ENCODE measurements at places on chromosomes 2 and 18.
A peak's percentile ranks its signal among the peaks of the same experiment; 100 is the strongest.

DNA sequence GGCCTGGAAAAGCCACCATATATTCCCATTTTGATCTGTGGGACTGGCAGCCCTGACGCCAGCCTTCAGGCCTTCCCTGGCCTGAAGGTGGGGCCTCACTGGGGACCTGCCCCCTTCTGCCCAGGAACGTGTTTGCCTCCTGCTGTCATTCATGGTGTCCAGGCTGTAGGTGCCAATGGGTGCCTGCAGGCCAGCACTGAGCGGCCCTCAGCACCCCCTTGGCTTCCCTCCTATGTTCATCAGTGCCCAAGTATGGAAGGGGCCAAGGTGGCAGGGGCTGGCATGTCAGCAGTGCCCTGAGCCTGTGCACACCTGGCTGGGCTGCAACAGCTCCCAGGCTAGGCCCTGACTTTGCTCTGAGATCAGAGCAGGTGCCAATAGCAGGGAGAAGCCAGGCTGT is 800.3 kb upstream of the RAB6C start:
- DNase-seq, result no peak

DNA sequence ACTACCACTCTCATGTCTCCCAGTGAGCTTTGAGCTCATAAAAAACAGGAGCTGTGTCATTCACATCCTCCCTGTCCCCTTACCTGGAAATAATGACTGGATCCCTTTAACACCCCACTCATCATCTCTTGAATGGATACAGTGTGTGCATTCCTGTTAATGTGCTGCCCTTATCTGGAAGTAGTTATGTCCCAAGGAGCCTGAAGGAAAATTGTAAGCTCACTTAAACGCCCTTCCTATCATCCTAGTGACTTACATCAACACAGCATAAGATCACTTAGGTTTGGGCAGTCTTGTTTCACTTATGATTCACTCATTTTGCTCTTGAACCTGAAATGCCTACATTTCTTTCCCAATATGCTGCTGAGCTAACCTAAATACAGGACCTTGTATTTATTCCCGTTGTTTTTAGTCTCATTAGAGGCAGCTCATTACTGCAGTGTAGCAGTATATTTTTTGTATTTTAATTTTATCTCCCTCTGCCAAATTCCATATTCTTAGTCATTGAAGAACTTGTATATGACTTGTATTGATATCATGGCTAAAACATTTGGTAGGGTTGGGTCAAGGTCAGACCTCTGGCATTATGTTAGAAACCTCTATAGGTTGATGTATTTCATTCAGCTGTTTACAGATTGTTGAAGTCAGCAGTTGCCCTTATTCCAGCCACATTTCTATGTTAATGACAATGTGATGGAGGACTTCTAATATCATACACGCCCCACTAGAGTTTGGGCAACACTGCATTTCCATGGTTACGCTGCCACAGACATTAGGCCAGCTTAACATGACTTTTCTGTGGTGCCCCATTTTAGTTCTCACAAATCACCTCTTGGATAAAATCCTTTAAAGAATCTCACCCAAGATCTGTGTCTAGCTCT is 72.9 kb downstream of the PKP4 start:
- DNase-seq, result no peak

GRCh38 chr2:200300065-200300464 is 6.4 kb upstream of the SPATS2L start:
- DNase-seq, result peak; percentile 31

DNA sequence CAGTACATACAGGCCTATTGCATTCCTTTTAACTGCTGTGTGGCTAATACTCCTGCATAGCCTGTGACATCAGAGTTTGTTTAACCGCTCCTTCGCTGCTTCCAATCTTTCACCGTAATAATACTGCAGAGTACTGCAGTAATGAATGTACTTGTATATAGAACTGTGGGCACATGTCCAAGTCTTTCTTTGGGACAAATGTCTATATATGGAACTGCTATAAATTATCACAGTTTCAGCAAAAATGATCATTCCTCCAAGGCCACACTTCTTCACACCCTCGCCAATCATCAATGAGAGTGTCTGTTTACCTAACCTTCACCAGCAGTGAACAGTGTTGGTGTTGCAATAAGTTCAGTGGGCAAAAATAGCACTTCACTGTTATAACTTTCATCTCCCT is 230.4 kb downstream of the SP3 start:
- DNase-seq, result no peak

DNA sequence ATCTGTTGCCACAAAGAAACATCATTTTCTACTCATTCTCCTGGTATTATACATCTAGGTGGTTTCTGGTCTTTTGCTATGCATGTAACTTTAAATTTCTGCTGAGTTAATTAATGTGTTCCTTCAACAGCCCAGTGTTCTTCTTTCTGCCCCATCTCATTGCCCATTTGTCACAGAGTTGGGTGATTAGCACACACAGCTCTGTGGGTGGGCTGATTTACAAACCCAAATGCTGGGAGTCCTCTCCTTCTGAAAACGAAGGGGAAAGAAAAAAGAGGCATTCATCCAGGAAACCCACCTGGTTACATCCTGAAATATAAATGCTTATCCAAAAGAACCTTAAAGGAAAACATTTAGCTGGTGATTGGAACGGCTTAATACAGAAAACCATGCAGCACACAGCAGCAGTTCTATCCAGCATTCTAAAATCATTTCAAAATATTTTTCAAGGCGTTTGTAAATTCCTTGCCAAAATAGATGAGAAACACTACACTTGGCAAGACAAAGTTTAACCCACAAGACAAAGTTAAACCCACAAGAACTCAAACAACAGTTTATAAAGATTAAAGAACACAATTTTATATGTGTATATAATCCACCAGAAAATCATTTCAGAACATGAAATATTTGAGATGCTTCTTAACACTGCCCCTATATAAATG is 177.9 kb downstream of the ANTXR1 start:
- DNase-seq, result no peak

- no peak for DNase-seq
Observed at GRCh38 chr2:64809216-64809615, 155.5 kb upstream of the SERTAD2 start.

- no peak for DNase-seq
Observed at GRCh38 chr2:168633200-168633599, 169.2 kb upstream of the NOSTRIN start.

DNA sequence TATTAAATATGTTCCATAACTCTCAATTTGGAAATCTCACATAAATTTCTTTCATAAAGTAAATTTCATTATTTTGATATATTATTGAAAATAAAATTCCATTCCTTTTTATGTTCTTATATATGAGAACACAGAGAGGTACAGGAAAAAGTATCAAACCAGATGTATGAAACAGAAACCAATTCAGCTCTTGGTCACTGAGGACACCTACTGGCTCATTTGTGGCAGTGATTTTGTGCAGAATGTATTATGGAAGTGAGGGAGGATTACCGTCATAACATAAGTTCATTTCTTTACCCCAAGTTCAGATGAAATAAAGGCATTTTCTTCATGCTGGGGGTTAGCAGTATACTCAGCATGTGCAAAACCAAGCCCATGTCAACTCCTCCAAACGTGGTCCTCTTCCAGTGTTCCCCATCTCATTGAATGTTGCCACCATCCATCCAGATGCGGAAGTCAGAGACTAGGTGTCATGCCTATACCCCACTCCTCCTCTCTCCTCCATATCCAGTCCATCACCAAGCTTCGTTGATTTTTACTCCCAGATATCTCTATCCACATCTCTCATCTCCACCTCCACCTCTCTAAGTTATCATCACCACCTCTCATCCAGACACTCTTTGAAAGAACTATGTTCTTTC is 41.7 kb upstream of the MALL start:
- DNase-seq, result peak; percentile 14

GRCh38 chr2:3636586-3637310 is 21.3 kb upstream of the ALLC start:
- no peak for DNase-seq
